ENCODE measurements at places on chromosomes 7 and 10.

GRCh38 chr7:24861336-24861735, 104.1 kb upstream of the GSDME start:
- DNase-seq, result no peak

GRCh38 chr10:86900955-86901354, 56.5 kb downstream of the MMRN2 start:
- DNase-seq, result peak; percentile 18

GRCh38 chr7:128360359-128360678, 1.2 kb downstream of the PRRT4 start:
- DNase-seq, result no peak

DNA sequence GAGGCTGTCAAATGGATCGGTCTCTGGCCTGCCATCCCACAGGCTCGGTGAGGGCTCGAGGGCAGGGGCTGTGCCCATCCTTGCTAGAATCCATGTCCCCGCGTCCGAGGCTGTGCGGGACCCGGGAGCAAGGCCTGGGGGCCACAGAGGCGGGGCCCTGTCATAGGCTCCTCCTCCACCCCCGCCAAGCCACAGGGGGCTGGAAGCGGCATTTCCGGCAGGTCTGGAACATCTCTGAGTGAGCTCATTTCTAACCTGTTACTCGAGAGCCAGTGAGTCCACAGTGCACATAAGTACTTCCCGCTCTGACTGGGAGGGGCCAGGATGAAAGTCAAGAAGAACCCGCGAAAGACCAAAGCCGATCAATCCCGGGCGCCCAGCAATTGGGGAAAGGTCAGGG, 57.6 kb downstream of the NKX6-2 start:
- DNase-seq, result no peak

DNA sequence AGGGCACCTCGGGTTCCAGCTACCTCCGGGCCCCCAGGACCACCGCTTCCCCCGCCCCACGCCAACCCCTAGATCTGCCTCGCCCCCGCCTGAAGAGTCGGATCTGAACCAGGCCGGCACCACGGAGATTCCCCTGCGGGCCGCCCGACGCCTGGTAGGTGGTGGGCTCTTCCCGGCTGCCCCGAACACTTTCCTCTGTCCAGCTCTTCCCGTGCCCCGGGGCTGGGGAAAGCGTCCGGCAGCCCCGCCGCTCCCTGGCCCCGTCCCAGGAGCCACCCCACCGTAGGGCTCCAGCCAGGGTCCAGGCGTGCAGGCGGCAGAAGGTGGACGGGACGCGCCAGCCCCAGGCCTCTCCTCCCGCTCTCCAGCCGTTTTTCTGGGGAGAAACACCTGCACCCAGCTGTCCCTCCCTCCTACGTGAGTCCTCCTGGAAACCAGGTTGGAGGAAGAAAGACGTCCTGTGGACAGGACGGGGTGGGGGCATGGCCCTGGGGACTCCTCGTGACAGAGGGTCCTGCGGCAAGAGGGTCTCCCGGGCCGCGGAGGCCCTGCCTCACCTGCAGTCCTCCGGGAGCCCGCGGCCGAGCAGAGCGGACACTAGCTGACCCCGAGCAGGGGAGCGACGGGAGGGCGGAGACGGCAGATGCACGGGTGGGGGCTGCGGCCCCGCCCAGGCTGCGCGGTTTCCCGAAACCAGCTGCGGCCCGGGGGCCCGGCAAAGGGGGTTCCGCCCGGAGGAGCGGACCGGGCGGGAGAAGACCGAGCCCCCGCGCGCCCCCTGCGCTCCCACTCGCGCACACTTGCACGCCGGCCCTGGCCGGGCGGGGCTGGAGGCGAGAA, at the start of gene TMEM176B:
Gene TMEM176B (minus strand): TSS at position 624 of the 840 bp plus-strand sequence. CDS start 3,795 bp downstream, outside the sequence.
- no peak for DNase-seq

DNA sequence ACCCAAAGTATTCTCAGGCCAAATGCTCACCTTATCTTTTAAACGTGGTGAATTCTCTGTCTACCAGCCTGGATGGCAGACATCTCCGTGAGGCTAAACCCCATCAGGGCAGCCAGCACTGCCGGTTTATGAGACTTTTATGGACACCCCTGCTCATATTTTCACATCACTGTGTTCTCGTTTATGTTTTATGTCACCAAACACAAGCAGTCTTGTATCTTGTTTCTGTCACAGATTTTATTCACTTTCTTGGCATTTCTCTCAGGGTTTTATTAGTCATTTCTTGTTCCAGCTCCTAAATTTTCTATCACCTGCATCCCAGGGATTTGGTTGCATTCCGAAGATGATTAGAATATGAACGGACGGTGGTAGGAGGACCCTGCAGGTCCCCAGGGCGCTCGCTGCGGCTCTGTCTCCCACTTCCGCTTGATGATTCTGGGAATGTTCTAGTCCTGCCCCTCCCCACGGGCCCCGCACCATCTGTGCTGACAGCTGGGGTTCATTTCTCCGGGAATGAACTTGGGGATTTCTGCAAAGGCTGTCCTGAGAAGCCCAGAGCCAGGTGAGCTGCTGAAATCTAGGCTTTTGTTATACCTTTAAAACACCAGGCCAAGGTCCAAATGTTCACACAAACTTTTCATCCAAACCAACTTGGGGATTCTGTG, 217.6 kb downstream of the GFRA1 start:
- DNase-seq, result peak; percentile 48

DNA sequence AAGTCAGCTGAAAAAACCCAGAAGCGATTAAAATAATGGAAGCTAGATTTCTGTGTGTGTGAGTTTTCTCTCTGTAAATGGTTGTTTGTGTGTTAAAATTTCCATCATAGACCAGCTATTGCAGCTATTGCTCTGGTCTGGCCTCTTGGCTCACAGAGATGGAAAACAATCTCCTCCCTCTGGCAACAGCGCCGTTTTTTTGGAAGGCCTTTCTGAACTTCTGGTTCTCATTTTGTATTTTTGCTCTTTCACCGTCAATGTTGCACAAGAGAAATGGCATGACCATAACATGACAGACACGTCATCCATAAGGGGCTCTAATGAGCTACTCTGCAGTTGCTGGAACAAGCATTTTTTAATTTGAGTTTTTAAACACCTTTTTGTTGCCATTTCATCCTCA, 91.0 kb downstream of the CUBN start:
- DNase-seq, result peak; percentile 80

DNA sequence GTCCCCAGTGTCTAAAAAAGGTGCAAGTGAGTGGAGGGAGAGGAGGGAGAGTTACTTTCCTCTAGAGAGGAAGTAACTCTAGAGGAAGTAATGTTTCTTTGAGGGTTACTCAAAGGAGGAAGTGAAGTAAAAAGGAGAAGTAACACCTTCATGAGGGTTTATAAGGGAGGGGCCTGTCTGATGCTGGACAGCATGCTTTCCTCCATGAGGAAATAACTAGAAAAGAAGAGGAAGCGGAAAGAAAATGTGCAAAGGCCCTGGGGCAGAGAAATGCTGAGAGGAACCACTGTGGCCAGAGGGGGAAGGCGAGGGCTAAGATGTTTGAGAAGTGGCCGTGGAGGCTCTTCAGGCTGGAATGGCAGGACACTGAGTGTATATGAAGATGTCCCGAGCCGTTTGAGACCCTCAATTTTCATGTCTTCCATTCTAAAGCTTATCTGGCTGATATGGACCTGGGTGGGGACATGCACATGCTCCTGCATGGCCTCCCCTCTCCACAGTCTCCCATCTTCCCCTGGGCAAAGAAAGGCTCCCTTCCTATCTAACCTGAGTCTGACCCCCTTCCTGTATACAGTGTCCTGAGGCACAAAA, 3.4 kb upstream of the SLC18A2 start:
- no peak for DNase-seq

- no peak for DNase-seq
Observed at GRCh38 chr10:132808383-132809231, 22.7 kb upstream of the NKX6-2 start.

DNA sequence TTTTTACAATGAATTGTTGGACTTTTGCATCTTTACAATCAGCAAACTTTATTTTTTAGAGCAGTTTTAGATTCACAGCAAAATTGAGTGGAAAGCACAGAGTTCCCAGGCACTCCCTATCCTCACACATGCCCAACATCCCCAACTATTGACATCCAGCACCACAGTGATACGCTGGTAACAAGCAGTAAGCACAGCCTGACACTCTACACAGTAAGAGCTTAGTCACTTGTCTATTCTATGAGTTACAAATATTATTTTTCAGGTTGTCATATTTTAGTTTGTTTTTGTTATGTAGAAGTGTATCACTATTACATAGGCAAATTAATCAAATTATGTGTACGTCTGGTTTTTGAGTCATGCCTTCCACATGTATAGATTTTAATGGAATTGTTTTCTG, 27.0 kb upstream of the GIMAP7 start:
- no peak for DNase-seq

- DNase-seq, result no peak
Observed at GRCh38 chr7:93039786-93040185, 78.0 kb downstream of the SAMD9 start.

- peak; percentile 45 for DNase-seq
Observed at GRCh38 chr10:68796605-68797004, 30.7 kb upstream of the STOX1 start.
